Progenitor cell of endocrine pancreas (in vitro differentiated cells): ENCODE measurements at places on chromosomes 11 and 22.

DNA sequence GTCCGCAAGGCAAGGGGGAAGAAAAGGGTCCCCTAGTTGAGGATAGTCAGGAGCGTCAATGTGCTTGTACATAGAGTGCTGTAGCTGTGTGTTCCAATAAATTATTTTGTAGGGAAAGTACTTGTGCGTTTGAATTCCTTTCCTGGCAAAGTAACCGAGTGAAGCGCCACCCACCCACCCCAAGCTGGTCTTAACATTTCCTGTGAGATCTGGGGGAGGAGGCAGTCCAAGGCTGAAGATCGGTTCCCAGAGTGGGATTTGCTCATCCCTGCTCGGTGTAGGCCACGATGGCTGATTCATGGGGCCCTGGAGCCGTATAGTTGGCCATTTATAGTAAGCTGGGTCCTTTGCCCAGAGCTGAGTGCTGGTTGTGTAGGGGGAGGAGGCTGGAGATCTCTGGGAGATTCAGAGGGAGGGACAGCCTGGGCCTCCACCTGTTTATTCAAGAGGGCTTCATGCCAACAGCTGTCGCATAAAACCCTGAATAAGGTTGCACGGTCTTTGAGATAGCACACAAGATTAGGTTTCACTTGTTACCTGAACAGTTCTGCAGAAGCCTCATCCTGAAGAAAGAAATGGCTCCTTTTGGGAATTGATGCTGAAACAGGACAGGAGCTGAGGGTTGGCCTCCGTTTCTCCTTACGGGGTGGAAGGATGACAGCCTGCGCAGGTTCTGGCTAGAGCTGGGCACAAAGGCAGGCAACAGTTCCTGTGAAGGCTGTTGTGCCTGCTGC lies 2.4 kb downstream of the ATF4 start:
- no peak for DNase-seq
- peaks cover 38% of the 10 kb centered on the region for H3K36me3 ChIP-seq
- H3K4me1 ChIP-seq = peaks cover 41% of the 10 kb centered on the region
- H3K27me3 ChIP-seq = no peaks in the 10 kb centered on the region

DNA sequence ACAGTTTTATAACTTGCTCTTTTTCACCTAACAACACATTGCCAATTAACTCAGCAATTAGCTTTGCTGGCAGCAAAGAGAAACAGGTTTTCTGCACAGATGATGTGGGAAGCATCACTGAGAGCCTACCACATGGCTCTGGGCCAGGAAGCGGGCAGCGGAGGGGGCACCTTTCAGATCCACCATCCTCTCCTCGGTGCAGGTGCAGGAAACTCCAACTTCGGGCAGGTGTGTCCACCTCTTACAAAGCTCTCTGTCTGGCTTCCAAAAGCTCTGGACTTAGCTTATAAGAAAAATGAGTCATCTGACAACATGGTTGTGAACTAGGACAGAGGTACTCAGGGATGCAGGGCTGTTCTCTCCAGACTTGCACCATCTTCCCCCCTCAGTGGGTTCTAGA lies 77.0 kb downstream of the RPS6KA4 start:
- H3K27ac ChIP-seq = no peak overlapping the region
- H3K4me1 ChIP-seq = peaks cover under 1% of the 10 kb centered on the region
- peaks cover 34% of the 10 kb centered on the region for H3K27me3 ChIP-seq
- no peak overlapping the region for H3K4me3 ChIP-seq
- DNase-seq = no peak

DNA sequence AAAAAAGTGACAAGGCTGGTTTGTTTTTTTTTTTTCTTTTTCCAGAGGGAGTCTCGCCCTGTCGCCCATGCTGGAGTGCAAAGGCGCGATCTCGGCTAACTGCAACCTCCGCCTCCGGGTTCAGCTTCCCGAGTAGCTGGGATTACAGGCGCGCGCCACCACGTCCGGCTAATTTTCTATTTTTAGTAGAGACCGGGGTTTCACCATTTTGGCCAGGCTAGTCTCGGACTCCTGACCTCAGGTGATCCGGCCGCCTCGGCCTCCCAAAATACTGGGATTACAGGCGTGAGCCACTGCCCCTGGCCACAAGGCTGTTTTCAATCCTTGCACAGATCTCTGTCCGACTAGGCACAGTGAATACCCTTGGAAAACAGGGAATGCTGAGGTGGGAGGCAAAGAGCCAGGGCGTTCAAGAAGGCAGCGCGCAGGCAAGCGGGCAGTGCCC lies 566 bp downstream of the ATP6V1E1 start:
- H3K27me3 ChIP-seq = no peaks in the 10 kb centered on the region
- H3K4me1 ChIP-seq = peaks cover 5% of the 10 kb centered on the region
- peak overlapping the region; percentile 97 for H3K4me3 ChIP-seq
- peak overlapping the region; percentile 99 for H3K27ac ChIP-seq
- DNase-seq = no peak
- peaks cover 2% of the 10 kb centered on the region for H3K36me3 ChIP-seq

DNA sequence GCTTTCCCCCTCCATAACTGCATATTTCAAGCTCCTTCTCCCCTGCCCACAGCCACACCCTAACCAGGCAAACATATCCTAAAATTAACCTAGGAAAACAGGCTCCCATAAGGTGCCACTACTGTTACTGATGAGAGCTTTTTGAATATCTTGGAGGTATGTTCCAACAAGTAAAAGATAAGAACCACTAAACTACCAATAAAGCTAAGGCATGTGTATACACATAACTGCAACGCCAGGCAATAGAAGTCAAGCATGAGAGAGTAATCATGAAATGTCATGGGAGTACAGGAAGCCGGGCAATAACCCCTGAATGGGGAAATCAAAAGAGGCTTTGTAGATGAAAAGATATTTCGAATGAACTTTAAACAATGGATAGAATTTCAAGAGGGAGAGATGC lies 9.3 kb downstream of the MMP13 start:
- no peak overlapping the region for H3K4me3 ChIP-seq
- H3K27me3 ChIP-seq = no peaks in the 10 kb centered on the region
- no peak overlapping the region for H3K27ac ChIP-seq
- no peaks in the 10 kb centered on the region for H3K4me1 ChIP-seq

GRCh38 chr11:72779495-72780128 lies 14.2 kb downstream of the STARD10 start:
- peak overlapping the region; percentile 88 for H3K27ac ChIP-seq
- H3K4me3 ChIP-seq = peak overlapping the region; percentile 85
- no peaks in the 10 kb centered on the region for H3K27me3 ChIP-seq
- H3K36me3 ChIP-seq = no peaks in the 10 kb centered on the region
